ENCODE measurements at places on chromosomes 12 and 14.

GRCh38 chr14:55801121-55801520 lies 221.1 kb downstream of the KTN1 start:
- DNase-seq, result no peak

DNA sequence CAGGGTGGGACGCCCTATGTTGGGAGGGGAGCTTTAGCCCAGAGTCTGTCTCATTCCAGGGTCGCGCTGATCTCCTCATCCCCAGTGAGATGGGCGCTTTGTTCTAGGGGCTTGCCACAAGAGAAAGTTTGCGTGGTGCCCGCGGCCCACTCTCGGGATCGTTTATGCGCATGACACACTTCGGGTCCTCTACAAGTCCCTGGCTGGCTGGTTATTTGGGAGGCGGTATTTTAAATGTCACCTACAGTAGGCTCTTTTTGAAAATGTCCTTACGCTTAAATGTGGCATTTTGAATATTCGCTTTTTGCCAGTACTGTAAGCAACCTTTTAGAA lies 541 bp downstream of the GOLT1B start:
- peak; percentile 44 for DNase-seq

DNA sequence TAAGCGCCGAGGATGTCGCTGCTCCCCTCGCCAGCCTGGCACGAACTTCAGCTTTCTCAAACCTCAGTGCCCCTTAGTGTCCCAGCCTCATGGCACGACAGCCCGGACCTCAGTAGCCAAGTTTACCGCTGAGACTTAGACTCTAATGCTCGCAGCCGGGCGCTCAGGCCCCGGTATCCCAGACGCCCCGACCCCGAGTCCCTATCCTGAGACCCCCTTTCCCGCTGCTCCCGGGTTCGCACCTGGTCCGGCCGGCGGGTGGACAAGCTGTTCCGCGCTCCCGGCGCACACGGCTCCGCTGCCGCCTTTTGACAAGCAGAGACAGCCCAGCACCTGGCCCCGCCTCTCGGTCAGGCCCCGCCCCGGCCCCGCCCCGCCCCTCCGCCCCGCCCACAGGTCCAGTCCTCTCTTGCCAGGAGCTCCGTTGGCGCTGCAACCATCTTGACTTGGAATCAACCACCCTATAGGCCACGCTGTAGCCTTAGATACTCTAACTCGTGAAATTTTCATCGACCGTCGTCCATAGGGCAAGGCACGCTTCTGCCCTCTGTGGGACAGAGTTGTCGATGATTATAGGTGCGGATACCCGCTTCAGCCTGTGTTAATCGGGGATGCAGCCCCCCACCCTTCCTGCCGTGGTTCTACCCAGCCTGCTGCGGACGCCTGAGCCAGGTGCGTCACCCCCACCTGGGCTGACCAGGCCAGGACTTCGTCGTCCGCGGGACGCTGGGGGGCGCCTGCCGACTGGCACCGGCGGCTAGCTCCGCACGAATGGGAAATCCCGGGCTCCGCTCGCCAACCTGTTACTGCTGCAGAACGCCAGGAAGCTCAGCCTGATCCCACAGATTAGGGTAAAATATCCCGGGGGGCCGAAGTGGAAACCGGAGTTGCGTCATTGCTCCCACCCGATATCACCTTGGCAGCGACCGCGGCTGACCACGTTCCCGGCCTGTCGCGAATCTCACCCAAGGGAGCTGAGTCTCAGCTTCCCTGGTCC lies at the start of gene VDR:
TSS of gene VDR (minus strand) at position 282 of the 997 bp plus-strand sequence. CDS start 25,881 bp downstream, outside the sequence.
- peak; percentile 40 for DNase-seq

GRCh38 chr12:52234223-52234810 lies 1.3 kb downstream of the KRT7 start:
- DNase-seq, result no peak

GRCh38 chr12:106819991-106820390 lies 45.5 kb downstream of the RIC8B start:
- DNase-seq, result no peak

- DNase-seq, result no peak
Measured at GRCh38 chr12:12099102-12099501, 28.4 kb downstream of the BCL2L14 start.

GRCh38 chr12:58870595-58870994 lies 49.7 kb downstream of the LRIG3 start:
- DNase-seq, result no peak

DNA sequence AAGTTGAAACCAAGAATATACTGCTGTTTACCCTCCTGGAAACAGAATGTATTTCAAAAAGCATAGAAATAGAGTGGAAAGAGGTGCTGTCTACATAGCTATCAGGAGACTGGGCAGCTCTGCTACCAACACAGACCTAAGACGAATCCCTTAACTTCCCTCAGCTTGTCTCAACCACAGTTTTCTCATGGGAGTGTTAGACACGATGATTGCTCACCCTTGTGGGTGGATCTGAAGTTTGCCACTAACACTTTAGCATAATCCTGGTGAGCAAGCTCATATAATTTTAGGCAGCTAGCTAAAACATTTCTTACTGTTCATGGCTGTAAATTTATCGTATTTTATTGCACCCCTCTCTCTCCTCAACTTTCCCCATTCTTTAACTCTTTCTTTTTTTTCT lies 38.5 kb downstream of the C12orf75 start:
- DNase-seq, result no peak

DNA sequence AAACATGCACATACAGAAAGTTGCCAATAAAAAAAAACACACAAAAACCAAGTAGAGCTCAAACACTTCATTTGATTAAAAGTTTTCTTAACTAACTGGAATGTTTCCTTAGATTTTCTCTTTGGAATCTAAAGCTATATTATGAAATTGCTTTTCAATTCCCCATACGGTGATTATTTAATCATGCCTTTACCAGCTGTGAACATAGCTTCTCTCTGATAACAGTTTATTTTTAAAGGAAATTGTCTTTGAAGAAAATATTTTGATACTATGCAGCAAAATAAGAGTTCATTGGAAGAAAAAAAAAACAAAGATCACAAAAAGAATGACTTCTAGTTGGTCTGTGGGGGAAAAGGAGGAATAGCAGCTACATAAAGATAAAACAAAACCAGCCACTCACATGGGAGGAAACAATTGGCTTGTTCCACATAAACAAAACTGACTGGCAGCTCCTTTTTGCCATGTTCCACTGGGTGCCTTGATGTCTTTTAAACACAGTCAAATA lies 71.4 kb downstream of the BMP4 start:
- no peak for DNase-seq

DNA sequence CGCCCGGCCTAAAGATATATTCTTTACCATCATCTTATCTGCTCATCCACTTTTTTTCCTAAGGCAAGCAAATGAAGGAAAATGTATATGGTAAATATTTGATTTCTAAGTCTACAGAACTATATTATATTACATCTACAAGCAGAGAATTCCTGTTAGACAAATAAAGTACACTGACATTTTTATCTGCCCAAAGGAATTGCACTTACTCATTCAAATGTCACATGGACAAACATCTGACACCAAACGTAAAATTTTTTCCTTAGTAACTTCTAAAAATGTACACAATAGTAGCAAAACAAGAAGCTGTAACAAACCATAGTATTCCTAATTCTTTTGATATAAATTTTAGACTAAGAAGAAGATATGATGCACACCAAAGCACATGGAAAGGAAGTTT lies 51.0 kb downstream of the SPPL3 start:
- DNase-seq, result no peak

- no peak for DNase-seq
Measured at GRCh38 chr14:50759800-50760543, 71.0 kb downstream of the NIN start.

- DNase-seq, result no peak
Measured at GRCh38 chr12:2389079-2389790, 336.4 kb downstream of the CACNA1C start.

- no peak for DNase-seq
Measured at GRCh38 chr12:124722878-124723277, 140.8 kb downstream of the SCARB1 start.

DNA sequence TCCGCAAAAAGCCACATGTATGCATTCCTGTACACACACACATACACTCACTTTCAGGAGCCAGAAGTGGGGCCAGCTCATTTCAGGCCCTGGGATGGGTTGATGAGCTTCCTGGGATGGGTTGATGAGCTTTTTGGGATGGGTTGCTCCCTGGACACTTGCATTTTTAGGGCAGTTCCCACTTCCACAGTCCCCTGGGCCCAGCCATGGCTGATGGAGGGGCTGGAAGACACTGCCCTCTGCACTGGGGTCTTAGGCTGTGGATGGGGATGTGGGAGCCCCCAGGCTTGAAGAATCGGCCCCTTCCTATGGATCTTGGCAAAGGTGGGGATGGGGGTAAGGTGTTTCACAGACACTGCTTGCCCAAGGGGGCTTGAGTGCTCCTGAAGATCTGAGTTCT lies 12.7 kb downstream of the ACVRL1 start:
- no peak for DNase-seq

GRCh38 chr12:130813436-130813835 lies 25.6 kb downstream of the STX2 start:
- DNase-seq, result no peak

- peak; percentile 96 for DNase-seq
Measured at GRCh38 chr14:22829661-22830442, at the start of gene MRPL52. MRPL52 (plus strand) TSS chr14:22829887; CDS start chr14:22829913, 26 bp downstream.

GRCh38 chr14:28608443-28608842 lies 158.1 kb upstream of the FOXG1 start:
- DNase-seq, result peak; percentile 69

DNA sequence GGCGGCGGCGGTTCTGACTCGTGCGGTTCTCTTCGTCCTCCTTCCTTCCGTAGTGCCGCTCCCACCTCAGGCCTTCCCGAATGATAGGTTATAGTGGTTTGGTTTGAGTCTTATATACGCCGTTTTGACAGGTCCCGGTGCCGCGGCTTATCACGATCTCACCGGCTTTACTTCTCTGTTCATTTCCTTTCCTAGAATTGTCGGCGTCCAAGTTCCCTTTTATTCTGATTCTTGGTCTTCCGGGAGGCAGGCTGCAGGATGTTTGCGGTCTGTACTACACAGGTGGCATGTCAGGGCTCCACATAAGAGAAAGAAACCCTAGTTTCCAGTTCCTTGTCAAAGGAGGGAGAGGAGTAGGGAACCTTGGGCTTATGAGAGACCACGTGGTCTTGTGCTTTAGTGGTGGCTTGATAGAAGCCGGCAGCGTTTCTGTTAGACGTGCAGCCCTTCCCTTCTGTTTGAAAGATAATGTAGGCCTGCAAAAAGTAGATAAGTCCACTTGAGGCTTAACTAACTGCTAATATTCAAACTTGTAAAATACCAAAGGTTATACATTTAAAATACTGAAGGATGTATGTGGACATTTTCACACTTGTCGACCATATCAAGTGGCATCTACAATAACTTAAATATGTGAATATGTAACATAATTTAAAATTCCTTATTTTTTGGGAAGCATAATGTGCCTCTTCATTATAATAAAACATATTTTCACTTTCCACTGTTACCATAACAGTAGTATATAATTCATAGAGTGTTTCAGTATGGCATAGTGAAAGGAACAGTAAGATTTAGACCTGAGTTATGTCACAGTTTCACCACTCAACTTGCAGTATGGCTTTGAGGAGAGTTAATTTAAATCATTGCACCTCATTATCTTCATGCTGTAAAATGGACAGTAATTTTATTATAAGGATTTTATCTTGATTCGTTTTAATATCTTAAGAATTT lies 804 bp downstream of the USP15 start:
- peak; percentile 75 for DNase-seq

DNA sequence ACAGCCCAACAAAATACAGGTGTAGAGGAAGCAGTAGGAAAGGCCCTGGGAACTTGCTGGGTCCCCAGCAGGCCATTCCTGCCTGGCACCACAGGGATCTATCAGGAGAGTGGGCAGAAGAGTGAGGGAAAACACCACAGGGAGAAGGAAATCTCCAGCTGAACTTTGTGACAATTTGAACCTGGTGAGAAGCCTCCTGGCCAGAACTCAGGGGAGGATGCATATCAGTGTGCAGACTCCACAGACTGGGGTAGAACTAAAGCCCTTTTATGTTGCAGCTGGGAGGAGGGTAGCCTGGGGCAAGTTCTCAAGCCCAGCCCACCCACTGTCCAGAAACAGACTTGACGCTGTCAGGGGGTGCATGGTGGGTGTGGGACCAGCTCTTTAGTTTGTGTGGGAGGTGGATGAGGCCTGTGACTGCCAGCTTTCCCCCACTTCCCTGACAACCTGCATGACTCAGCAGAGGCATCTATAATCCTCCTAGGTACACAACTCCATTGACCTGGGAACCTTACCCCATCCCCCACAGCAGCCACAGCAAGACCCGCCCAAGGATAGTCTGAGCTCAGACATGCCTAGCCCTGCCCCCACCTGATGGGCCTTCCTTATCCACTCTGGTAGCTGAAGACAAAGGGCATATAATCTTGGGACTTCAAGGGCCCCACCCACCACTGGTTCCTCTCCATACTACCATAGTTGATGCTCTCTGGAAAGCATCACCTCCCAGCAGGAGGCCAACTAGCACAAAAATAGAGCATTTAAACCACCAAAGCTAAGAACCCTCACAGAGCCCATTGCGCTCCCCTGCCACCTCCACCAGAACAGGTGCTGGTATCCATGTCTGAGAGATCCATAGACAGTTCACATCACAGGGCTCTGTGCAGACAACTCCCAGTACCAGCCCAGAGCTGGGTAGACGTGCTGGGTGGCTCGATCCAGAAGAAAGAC lies 28.9 kb downstream of the PNN start:
- DNase-seq, result no peak

GRCh38 chr12:122336015-122336946 lies 70.0 kb upstream of the VPS33A start:
- peak; percentile 11 for DNase-seq

GRCh38 chr12:38490941-38491340 lies 174.4 kb downstream of the ALG10B start:
- DNase-seq, result peak; percentile 52

GRCh38 chr14:74913986-74914573 lies 9.0 kb downstream of the RPS6KL1 start:
- peak; percentile 64 for DNase-seq

GRCh38 chr14:80323038-80323665 lies 111.8 kb upstream of the DIO2 start:
- no peak for DNase-seq

- DNase-seq, result no peak
Measured at GRCh38 chr14:75402867-75403413, 24.9 kb upstream of the JDP2 start.

DNA sequence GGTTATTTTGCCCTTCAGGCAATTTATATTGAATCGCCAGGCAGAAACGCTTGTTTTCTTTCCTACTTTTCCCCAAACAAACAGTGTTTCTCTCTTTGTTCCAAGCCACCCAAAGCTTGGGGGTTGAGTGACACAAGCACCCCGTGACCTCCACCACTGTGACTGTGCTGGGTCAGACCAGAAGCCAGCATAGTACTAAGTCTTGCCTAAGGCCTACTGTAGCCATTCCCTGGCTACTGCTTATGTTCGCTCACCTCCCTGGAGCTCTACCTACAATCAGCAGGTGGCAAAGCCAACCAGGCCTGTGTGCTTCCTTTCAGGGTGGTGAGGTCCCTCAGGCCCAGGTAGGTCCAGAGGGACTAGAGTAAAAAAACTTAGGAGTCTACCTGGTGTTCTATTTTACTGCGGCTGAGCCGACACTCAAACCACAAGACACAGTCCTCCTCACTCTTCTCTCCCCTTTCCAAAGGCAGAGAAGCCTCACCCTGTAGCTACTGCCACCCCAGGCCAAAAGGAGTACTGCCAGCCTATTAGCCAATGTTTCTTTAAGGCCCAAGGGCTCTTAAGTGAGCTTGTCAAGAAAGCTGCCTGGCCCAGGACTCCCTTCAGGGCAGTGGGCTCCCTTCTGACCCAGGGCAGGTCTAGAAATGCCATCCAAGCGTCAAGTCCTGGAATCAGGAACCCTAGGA lies 411.8 kb upstream of the MIS18BP1 start:
- no peak for DNase-seq

GRCh38 chr12:47303995-47304560 lies 224.3 kb upstream of the AMIGO2 start:
- DNase-seq, result peak; percentile 39

- DNase-seq, result no peak
Measured at GRCh38 chr12:66978802-66979201, 290.4 kb upstream of the CAND1 start.

Measured in brain (organoid and tissue), 16 donors.